ENCODE measurements at places on chromosomes 2 and 18. TPM values are rescaled to one million over a fixed set of nuclear protein-coding genes. Genes with fewer than 3 reads are reported as not detected.
A peak's percentile ranks its signal among the peaks of the same experiment; 100 is the strongest.

GRCh38 chr2:121911036-121911435, 155.6 kb downstream of the TSN start:
- DNase-seq, result no peak

TMEM247 gene
- not detected for total RNA-seq

- DNase-seq, result peak; percentile 74
Measured at GRCh38 chr18:60372596-60372995, at the start of gene MC4R. Gene MC4R (minus strand): TSS chr18:60372775. CDS start chr18:60372349, 426 bp downstream.

GRCh38 chr18:21662581-21662980, 42.0 kb downstream of the ABHD3 start:
- DNase-seq, result no peak

IL36B gene
- total RNA-seq, result not detected

GRCh38 chr2:46700435-46700834, 215.2 kb downstream of the MCFD2 start:
- no peak for DNase-seq

LRP1B gene
- 2.5 TPM for total RNA-seq

Measured in astrocyte (in vitro differentiated cells and primary cell).